Left ventricle myocardium inferior (tissue), 1 donor: ENCODE measurements at places on chromosomes 5 and 9. TPM values are rescaled to one million over a fixed set of nuclear protein-coding genes. Genes with fewer than 3 reads are reported as not detected.

DMRTA1 gene
- 0.77 TPM for total RNA-seq

GRCh38 chr5:135546912-135547311 is 11.1 kb upstream of the NEUROG1 start:
- DNase-seq: no peak

DNA sequence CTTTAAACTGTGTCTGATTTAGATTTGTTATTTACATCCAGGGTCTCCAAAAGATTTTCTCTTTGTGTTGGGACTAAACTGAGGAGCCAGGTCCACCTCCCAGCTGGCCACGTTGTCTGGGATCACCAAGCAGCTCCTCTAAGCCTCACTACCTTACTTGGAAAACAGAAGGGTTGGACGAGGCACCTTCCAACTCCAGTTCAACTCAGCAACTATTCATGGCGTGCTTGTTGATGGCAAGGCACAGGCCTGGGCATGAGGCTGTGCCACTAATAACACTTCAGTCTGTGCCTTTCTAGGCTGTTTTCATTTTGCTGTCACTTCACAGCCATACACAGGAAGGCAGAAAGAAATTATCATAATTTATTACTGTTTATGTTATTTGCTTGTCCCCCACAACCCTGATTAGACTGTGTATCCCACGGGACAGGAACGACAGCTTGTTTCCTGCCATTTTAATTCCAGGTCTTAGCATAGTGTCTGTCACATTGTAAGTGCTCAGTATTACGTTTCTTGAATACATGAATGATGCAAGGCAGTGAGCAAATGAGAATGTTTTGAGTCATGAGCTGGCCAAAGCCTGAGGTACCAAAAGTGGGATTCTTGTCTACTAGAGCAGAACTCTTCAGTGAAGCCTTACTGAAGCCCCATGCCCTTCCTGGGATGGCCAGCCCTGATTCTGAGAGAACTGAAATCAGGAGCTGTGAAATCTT is 125.8 kb downstream of the GALNT10 start:
- no peak for DNase-seq

PPIC gene
- total RNA-seq: 47.5 TPM

SPOCK1 gene
- 28.6 TPM for total RNA-seq
